ENCODE measurements at places on chromosomes 12 and 14. TPM values are rescaled to one million over a fixed set of nuclear protein-coding genes. Genes with fewer than 3 reads are reported as not detected.

Gene SIRT4
- total RNA-seq: 0.87 TPM

Gene SLCO1B1
- total RNA-seq: 0.26 TPM

Gene ACRBP
- 0.24 TPM for total RNA-seq

Gene CCDC184
- total RNA-seq: 2.5 TPM

Gene FICD
- total RNA-seq: 4.2 TPM

Data from A549 treated with CpdA at 1 μM for 4 hours (cell line).